Hippocampal formation (tissue), 2 donors: ENCODE measurements at places on chromosomes 7 and 10.
A peak's percentile ranks its signal among the peaks of the same experiment; 100 is the strongest.

GRCh38 chr7:20122073-20122472 is 95.1 kb downstream of the MACC1 start:
- no peak for DNase-seq

DNA sequence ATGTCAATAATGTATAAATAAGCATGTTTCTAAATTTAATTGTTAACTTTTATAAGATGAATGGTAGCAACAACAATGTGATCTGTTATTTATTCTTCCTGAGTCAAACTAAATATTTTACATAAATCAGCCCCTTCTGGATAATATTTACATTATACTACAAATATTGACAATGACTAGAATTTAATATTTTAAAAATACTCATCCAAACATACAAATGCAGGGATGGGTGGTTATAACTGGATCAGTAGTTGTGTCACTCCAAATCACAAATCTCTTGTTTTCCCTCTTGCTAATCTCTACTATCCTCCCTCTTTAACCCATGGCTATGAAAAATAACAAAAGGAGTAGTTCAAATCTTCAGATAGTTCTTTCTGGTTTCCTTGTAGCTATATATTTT is 407.0 kb downstream of the HTR7 start:
- no peak for DNase-seq

- no peak for DNase-seq
Measured at GRCh38 chr10:7193369-7193768, 217.5 kb downstream of the SFMBT2 start.

- no peak for DNase-seq
Measured at GRCh38 chr10:14408139-14408538, 77.4 kb upstream of the FRMD4A start.

DNA sequence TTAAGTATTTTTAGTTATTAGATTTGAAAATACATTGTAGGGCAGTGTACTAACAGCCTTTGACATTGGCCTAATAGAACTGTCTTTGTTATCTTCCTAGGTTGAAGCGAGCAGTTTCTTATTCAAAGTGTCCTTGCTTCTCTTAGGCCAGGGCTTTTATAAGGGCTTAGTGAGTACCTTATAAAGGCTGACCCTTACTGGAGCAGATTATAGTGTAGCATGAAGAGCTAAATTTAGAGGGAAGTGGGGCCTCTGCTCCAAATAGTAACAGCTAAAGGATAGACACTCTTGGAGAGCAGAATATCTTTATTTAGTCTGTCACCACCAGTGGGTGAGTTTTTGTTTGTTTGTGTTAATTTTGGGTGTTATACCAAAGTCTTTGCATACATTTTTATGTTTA is 15.9 kb downstream of the BZW2 start:
- no peak for DNase-seq

DNA sequence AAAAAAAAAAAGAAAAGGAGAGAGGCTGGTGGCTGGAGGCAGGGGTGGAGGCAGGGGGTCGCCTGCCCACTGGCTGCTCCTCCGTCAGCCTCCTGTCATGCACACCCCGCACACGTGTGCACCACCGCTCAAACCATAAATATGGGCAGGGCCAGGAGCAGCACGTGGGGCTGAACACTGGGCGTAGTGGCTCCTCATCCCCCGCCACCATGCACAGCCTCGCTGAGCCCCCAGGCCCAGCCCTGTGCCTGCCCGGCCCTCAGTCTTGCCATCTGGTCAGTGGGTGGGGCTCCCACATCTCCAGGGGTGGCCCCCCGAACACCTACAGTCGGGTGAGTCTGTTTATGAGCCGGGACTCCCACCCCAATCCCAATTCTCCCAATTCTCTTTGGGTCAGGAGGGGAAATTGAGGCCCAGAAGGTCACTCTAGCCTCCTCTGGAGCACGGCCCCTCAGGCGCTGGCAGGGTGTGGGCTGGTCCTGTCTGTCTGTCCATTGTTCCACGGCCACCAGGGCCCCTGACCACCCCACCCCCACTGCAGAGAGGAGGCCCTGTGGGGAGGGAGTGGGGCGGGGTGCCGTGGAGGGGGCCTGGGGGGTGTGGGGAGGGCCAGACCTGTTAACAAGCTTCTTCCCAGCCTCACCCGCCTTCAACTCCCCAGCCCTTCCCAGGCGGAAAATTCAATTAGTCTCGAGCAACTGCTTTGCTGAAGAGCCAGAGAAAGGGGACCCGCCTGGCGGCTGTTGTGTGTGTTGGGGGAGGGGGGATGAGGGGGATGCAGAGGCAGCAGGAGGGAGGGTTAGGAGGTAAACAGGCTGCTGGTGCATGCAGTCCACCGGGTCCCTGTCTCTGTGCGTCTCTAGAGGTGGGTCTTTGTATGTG is 19.5 kb upstream of the GRIFIN start:
- DNase-seq: no peak

- no peak for DNase-seq
Measured at GRCh38 chr10:129809841-129810240, 154.2 kb downstream of the EBF3 start.

- no peak for DNase-seq
Measured at GRCh38 chr10:124625831-124626238, 118.3 kb downstream of the FAM53B start.

- no peak for DNase-seq
Measured at GRCh38 chr7:18191862-18192625, 164.4 kb upstream of the PRPS1L1 start.

DNA sequence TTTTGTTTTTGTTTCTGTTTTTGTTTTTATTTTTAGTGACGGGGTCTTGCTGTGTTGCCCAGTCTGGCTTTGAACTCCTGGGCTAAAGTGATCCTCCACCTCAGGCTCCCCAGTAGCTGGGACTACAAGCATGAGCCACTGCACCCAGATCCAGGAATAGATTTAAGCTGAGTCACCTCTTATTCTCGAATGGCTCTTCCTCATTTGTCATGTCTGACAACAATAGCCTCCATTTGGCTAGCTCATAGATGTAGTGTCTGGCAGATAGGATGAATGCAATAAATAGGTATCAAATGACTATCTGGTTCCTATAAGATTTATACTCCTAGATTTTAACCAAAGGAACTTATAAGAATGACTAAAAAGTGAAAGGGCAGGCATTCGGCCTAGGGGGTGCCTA is 172.9 kb downstream of the TMEM26 start:
- no peak for DNase-seq

GRCh38 chr10:124640538-124641231 is 103.5 kb downstream of the FAM53B start:
- no peak for DNase-seq

DNA sequence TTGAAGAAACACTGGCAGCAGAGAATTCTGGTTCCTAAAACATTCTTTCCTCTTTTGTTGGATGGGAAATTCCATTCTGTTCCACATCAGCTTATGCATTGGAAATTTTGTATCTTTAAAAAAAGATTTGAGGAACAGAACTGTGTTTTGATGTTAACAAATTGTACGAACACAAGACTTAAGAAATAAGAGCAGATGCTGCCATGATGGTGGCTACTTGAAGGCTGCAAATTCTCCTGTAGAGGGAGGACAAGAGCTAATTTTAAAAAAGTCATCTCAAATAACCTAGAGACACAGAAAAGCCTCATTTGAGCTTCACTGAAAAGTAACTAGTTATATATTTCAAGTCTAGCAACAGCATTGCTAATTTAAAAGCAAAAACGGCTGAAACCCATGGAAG is 29.8 kb downstream of the NDUFB2 start:
- peak; percentile 3 for DNase-seq

DNA sequence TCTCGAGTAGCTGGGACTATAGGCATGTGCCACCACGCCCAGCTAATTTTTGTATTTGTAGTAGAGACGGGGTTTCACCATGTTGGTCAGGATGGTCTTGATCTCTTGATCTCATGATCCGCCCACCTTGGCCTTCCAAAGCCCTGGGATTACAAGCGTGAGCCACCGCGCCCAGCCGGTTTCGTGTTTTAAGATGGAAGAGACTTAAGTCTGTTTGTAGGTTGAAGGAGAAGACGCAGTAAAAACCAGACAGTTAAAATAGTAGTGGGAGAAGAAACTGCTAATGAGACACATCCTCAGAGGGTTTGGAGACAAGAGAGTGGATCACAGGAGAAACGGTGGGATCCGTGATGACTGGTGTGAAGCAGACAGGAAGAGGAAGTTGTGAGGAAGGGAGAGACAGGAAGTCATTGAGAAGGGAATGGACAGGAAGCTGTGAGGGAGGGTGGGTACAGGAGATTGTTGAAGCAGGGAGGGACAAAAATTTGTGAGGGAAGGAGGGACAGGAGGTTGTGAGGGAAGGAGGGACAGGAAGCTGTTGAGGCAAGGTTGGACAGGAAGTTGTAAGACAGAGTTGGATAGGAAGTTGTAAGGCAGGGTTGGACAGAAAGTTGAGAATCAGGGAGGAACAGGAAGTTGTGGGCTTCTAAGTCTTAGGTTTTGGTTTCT is 115.5 kb downstream of the WDFY4 start:
- no peak for DNase-seq

DNA sequence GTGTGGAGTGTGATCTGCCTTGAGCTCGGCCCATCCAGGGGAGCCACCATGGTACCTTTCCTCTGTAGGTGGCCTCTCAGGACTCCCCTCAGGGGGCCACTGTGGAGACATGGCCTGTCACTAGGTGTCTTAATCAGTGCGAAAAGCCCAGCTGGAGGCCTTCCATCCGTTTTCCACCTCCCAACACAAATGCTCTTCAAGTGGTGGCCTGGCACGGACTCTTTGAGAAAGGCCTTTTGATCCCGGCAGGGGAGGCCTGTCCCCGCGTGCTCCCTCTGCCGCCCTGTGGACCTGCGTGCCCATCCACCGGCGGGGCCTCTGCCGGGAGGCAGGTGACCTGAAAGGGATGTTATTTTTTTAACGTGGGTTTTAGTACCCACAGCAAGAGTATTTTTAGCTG is 149.5 kb downstream of the RGS10 start:
- DNase-seq: no peak

DNA sequence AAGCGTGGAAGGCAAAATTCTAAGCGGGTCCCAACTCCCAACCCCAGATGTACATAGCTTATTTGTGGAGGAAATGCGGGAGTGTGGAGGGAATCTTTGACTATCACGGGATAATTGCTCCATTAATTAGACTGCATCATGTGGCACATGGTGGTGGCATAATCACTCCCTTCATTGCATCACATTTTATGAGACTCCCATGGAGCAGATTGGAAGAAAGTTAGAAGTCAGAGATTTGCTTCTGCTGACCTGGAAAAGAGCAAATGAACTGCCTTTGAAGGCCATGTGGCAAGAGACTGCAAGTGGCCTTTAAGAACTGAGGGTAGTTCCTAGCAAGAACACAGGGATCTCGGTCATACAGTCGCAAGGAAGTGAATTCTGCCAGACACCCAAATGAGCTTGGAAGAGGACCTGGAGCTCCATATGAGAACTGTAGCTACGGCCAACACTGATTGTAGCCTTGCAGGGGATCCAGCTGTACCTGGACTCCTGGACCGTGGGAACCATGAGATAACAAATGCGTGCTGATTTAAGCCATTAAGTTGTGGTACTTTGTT is 37.1 kb upstream of the ITGB1 start:
- DNase-seq: no peak

GRCh38 chr10:121452581-121452980 is 145.7 kb downstream of the FGFR2 start:
- no peak for DNase-seq

DNA sequence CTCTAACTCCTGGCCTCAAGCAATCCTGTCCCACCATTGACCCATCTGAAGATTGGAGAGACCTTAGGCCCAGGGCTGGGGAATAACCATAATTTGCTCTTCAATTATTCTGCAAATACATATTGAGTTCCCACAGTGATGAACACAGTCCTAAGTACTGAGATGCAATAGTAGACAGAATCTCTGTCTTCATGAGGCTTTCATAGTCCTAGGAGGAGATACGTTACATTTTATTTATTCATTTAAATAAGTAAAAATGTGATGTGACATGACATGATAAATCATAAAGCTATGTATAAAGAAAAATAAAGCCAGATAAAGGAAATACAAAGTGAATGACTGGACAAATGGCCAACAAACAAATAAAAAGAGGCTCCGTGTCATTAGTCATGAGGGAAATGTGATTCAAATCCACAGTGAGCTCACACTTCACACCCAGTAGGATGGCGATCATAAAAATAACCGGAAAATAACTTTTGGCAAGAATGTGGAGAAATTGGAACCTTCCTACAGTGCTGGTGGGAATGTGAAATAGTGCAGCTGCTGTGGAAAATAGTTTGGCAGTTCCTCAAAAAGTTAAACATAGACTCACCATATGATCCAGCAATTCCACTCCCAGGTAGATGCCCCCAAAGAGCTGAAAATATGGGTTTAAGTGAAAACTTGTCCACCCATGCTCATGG is 52.1 kb upstream of the JCAD start:
- no peak for DNase-seq

DNA sequence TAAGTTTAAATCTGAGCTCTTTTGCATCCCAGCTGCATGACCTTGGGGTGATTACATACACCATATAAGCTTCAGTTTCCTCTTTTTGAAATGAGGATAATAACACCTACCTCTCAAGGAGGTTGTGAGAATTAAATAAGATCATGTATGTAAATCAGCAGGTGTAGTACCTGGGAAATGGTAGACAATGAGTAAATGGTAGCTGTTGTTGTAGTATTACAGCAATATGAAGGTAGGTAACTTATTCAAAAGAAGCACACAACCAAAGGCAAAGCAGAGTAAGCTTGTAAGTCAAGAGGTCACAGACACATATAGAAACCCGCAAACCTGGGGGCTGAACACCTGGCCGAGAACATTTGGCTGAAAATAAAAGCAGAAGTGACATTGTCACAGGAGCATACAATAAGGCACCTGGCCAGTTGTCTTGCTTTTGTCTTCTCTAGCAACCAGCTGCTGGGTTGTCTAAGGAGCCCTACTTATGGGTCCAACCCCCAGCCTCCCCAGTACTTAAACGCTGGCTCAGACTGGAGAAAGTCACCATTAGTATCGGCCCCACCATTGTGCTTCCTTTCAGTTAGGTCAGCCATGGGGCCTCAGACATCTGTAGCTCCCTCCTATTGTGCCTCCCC is 203.6 kb upstream of the MKLN1 start:
- no peak for DNase-seq

GRCh38 chr10:82210331-82210730 is 335.3 kb downstream of the NRG3 start:
- no peak for DNase-seq

GRCh38 chr7:2438775-2439174 is 35.4 kb downstream of the CHST12 start:
- DNase-seq: no peak

DNA sequence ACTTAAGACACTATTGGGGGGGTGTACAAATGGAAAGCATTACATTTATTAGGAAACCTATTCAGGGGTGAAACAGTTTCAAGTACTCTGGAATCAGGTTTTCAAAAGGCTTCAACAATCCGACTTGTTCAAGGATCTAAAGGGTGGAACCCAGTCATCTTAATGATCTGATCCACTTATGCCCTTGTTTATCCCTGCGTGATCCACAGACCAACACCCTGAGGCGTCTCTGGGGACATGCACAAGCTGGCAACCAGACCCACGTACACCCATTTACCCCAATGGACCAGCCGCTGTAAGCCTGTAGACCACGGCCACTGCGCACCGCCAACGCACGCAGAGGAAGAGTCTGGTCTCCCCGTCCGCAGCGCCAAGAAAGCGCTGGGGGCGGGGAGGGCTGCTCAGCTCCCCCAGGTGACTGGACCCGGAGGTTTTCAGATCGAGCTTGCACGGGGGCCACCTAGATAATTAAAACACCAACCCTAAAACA is 13.4 kb downstream of the HNRNPF start:
- DNase-seq: no peak
